ENCODE measurements at places on chromosomes 16 and 17. TPM values are rescaled to one million over a fixed set of nuclear protein-coding genes. Genes with fewer than 3 reads are reported as not detected.

GRCh38 chr17:61354895-61355874 lies 44.5 kb upstream of the TBX2 start:
- no peak overlapping the region for H3K27ac ChIP-seq
- H3K27me3 ChIP-seq: no peaks in the 10 kb centered on the region
- no peak overlapping the region for H3K4me3 ChIP-seq
- no peak for DNase-seq

GRCh38 chr17:1713160-1713877 lies 3.1 kb upstream of the TLCD2 start:
- DNase-seq: no peak
- H3K27ac ChIP-seq: peak overlapping the region; percentile 99
- H3K27me3 ChIP-seq: no peaks in the 10 kb centered on the region
- H3K4me1 ChIP-seq: peaks cover 44% of the 10 kb centered on the region
- H3K4me3 ChIP-seq: peak overlapping the region; percentile 99
- no peaks in the 10 kb centered on the region for H3K36me3 ChIP-seq

GRCh38 chr16:60636117-60636516 lies 1400.1 kb downstream of the CDH8 start:
- no peaks in the 10 kb centered on the region for H3K36me3 ChIP-seq
- no peaks in the 10 kb centered on the region for H3K4me1 ChIP-seq
- no peaks in the 10 kb centered on the region for H3K27me3 ChIP-seq
- DNase-seq: no peak
- H3K27ac ChIP-seq: no peak overlapping the region
- no peak overlapping the region for H3K4me3 ChIP-seq

DNA sequence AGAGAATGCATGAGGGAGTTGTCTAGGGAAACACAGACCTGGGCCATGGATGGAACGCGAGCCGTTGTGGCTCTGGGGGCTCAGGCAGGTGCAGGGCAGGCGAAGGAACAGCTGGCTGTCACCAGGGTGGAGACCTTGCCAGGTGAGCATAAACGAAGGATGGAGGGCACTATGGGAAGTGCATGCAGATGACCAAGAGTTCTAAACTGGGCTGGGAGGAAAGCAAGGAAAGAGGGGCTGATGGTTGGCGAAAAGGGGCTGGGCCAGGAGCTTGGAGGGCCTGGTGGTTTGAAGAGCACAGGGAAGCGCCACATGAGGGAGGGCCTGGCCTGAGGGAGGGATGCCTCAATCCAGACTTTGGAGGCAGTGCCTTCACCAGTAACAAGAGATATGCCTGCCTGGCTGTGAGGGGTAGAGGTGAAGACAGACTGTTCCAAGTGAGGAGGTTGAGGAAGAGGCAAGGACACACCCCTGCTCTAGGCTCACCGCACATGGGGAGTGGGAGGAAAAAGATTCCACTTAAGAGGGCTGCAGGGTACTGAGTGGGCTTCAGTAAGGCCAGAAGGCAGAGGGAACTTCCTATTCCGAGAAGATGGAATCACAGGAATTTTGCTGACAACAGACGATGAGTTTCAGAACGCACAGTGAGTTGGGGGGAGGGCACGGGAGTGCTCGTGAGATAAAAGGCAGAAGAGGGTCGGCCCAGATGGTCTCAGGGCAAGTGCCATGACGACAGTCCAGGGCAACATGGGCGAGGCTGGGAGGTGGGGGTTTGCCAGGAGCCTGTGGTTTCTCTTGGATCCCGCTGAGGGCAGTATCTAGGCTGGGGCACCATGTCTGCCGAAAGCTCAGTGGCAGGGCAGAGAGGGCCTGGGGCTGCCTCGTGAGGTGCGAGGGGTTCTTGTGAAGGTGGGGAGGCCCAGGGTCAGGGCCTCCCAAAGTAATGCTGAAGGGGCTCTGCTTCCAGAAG lies 20.6 kb downstream of the B9D1 start:
- no peaks in the 10 kb centered on the region for H3K36me3 ChIP-seq
- peak overlapping the region; percentile 59 for H3K27ac ChIP-seq
- no peak for DNase-seq
- H3K4me3 ChIP-seq: no peak overlapping the region
- H3K4me1 ChIP-seq: peaks cover 12% of the 10 kb centered on the region

DNA sequence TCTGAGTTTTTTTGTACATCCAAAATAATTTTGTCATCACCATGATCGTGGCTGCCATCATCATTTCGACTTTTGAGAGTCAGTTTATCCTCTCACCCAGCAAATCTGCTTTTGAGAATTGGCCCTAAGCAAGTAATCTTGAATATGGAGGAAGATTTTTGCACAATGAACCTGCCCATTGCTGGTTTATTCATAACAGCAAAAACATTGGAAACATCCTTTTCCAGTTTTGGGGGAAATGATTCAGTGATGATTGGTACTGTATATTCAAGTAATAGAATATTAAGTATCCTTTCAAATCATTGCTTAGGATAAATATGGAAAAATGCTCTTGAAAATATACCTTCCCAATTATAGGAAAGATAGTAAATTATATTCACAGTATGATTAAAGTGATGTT lies 53.1 kb downstream of the PRKCA start:
- no peak for DNase-seq
- H3K27me3 ChIP-seq: no peaks in the 10 kb centered on the region
- peaks cover under 1% of the 10 kb centered on the region for H3K4me1 ChIP-seq
- no peak overlapping the region for H3K4me3 ChIP-seq
- no peak overlapping the region for H3K27ac ChIP-seq

- no peak for DNase-seq
- no peak overlapping the region for H3K27ac ChIP-seq
- no peaks in the 10 kb centered on the region for H3K36me3 ChIP-seq
- H3K4me1 ChIP-seq: no peaks in the 10 kb centered on the region
- H3K27me3 ChIP-seq: no peaks in the 10 kb centered on the region
Observed at GRCh38 chr17:36859706-36860105, 77.6 kb upstream of the LHX1 start.

- peak; percentile 43 for DNase-seq
- H3K4me1 ChIP-seq: peaks cover 21% of the 10 kb centered on the region
- no peaks in the 10 kb centered on the region for H3K36me3 ChIP-seq
- no peak overlapping the region for H3K4me3 ChIP-seq
Observed at GRCh38 chr17:42456223-42457106, 2.2 kb upstream of the ATP6V0A1 start.

- no peak overlapping the region for H3K27ac ChIP-seq
- no peaks in the 10 kb centered on the region for H3K4me1 ChIP-seq
- H3K27me3 ChIP-seq: no peaks in the 10 kb centered on the region
- no peak overlapping the region for H3K4me3 ChIP-seq
- no peak for DNase-seq
Observed at GRCh38 chr16:72626623-72627022, 421.3 kb downstream of the ZFHX3 start.

GRCh38 chr16:84613408-84614072 lies 4.3 kb downstream of the COTL1 start:
- H3K4me1 ChIP-seq: peaks cover 29% of the 10 kb centered on the region
- no peaks in the 10 kb centered on the region for H3K36me3 ChIP-seq
- H3K27me3 ChIP-seq: no peaks in the 10 kb centered on the region
- H3K27ac ChIP-seq: no peak overlapping the region
- no peak for DNase-seq

- DNase-seq: no peak
- no peaks in the 10 kb centered on the region for H3K27me3 ChIP-seq
- no peak overlapping the region for H3K27ac ChIP-seq
- no peaks in the 10 kb centered on the region for H3K36me3 ChIP-seq
- no peaks in the 10 kb centered on the region for H3K4me1 ChIP-seq
Observed at GRCh38 chr16:53045341-53046220, 7.1 kb downstream of the CHD9NB start.

DNA sequence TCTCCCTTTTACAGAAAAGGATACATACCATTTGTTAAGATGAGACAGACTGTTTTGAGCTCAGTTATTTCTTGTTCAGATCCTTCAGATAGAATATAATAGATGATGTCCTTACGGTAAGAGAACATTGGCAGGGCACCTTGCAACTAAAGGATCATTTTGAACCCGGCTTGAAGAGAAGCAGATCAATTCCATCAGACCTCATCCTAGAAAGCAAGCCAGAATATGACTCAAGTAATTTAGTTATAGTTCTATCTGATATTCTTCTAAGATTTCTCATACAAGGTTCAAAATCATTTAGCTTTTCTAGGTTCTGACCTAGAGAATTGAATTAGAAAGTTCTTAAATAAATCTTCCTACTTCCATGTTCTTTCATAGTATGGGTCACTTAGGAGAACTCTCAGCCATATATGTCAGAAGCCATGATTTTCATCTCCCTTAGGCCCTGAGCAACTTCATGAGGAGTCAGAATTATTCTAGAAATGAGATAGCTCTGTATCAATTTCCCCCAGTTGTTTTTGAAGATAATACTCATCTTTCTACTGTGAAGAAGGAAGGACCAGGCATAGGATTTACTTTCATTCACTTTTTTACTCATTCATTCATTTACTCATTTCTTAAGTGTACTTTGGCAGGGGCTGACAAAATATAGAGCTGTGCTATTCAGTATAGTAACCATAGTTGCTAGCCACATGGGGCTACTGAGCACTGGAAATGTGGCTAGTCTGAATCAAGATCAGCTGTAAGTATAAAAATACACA lies 2.5 kb upstream of the CMTM1 start:
- no peaks in the 10 kb centered on the region for H3K4me1 ChIP-seq
- H3K36me3 ChIP-seq: no peaks in the 10 kb centered on the region
- H3K27ac ChIP-seq: no peak overlapping the region
- no peak overlapping the region for H3K4me3 ChIP-seq
- no peak for DNase-seq
- no peaks in the 10 kb centered on the region for H3K27me3 ChIP-seq

- no peak overlapping the region for H3K27ac ChIP-seq
- DNase-seq: no peak
Observed at GRCh38 chr16:51405361-51405760, 254.3 kb upstream of the SALL1 start.

DNA sequence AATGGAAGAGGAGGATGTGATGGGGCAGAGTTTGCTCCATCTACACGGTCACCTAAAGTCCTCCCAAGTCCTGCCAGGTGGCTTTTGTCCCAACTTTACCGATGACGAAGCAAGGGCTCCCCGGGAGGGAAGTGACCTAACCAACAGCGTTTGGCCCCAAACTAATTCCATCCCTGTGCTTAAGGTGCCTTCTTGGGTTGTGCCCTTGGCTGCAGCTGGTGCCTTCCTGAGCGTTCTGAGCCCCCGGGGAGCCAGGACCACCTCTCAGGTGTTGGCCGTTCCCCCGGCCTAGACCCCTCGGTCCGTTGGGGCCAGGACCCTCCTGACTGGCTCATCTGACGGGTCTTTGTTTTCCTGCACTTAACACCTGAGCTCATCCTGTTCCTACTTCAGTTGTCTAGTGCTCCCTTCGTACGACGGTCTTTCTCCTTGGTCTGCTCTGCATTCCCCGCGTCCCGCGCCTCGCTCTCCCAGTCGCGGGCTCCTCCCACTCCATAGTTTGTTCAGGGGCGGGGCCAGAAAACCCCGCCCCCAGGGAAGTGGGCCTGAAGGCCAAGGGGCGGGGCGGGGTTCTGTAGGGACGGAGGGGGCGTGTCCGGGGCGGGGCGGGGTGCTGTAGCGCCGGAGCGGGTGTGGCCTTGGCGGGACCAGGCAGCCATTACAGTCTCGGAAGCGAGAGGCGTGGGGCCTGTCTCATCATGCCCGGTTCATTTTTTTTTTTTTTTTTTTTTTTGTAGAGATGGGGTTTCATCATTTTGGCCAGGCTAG lies 822 bp upstream of the ZSCAN10 start:
- no peak overlapping the region for H3K4me3 ChIP-seq
- peaks cover 5% of the 10 kb centered on the region for H3K4me1 ChIP-seq
- no peaks in the 10 kb centered on the region for H3K36me3 ChIP-seq
- H3K27ac ChIP-seq: no peak overlapping the region
- no peaks in the 10 kb centered on the region for H3K27me3 ChIP-seq
- DNase-seq: peak; percentile 95

DNA sequence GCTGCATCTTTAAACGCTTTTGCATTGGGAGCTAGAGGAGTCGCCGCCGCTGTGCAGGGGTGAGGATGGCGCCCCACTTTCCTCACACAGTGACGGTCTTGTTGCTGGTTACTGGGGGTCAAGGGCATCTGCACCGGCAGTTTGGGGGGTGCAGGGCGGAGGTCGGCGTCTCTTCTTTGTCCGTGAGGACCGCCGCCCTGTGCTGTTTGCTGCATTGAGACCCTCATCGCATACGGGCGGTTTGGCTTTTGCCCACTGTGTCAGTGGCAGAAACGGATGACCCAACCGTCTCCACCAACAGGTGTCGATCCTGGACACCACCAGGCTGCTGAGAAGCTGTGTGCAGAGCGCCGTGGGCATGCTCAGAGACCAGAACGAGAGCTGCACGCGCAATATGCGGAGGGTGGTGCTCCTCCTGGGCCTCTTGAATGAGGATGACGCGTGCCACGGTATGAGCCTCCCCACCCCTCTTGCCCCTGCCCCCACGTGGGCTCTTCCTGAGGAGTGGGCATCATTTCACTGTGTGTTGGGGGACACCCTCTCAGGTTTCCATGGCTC lies 61.2 kb upstream of the ENDOV start:
- DNase-seq: no peak
- H3K27me3 ChIP-seq: no peaks in the 10 kb centered on the region
- no peaks in the 10 kb centered on the region for H3K36me3 ChIP-seq

DNA sequence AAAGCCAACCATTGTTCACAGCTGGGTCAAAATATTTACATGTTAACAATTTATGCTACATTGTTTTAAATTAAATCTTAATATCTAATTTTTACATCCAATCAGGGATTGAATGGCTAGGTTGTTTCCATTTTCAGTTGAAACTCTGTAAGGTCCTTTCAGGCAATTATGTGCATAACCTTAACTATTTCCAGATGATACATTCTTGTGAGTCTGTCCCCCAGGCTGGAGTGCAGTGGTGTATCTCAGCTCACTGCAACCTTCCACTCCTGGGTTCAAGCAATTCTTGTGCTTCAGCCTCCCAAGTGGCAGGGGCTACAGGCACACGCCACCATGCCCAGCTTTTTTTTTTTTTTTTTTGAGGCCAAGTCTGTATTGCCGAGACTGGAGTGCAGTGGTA lies 10.4 kb downstream of the CDC42EP4 start:
- H3K4me3 ChIP-seq: no peak overlapping the region
- no peak for DNase-seq
- peaks cover 76% of the 10 kb centered on the region for H3K4me1 ChIP-seq
- H3K27me3 ChIP-seq: no peaks in the 10 kb centered on the region
- H3K36me3 ChIP-seq: no peaks in the 10 kb centered on the region
- no peak overlapping the region for H3K27ac ChIP-seq

GRCh38 chr16:88354229-88355092 lies 28.3 kb upstream of the ZNF469 start:
- DNase-seq: no peak
- no peak overlapping the region for H3K4me3 ChIP-seq
- no peaks in the 10 kb centered on the region for H3K27me3 ChIP-seq
- H3K27ac ChIP-seq: no peak overlapping the region
- H3K4me1 ChIP-seq: no peaks in the 10 kb centered on the region
- no peaks in the 10 kb centered on the region for H3K36me3 ChIP-seq

- DNase-seq: no peak
- H3K36me3 ChIP-seq: no peaks in the 10 kb centered on the region
- no peak overlapping the region for H3K4me3 ChIP-seq
- no peaks in the 10 kb centered on the region for H3K4me1 ChIP-seq
- H3K27me3 ChIP-seq: no peaks in the 10 kb centered on the region
Observed at GRCh38 chr17:34369571-34369970, 6.5 kb upstream of the CCL1 start.

GRCh38 chr16:25012525-25012991 lies 2.6 kb downstream of the ARHGAP17 start:
- H3K27me3 ChIP-seq: no peaks in the 10 kb centered on the region
- no peaks in the 10 kb centered on the region for H3K36me3 ChIP-seq
- H3K27ac ChIP-seq: peak overlapping the region; percentile 99
- peaks cover 22% of the 10 kb centered on the region for H3K4me1 ChIP-seq
- H3K4me3 ChIP-seq: no peak overlapping the region

GRCh38 chr16:47395733-47396498 lies 64.9 kb downstream of the ITFG1 start:
- no peak overlapping the region for H3K4me3 ChIP-seq
- no peaks in the 10 kb centered on the region for H3K4me1 ChIP-seq
- DNase-seq: no peak
- H3K27me3 ChIP-seq: no peaks in the 10 kb centered on the region
- H3K36me3 ChIP-seq: no peaks in the 10 kb centered on the region

The PITPNM3 gene
- 6.7 TPM for total RNA-seq

The SPATA22 gene
- total RNA-seq: 100 TPM

The CLEC10A gene
- 3.5 TPM for total RNA-seq

The TP53TG3B gene
- total RNA-seq: 1.9 TPM

Measured in testis (tissue), 5 donors.